ENCODE measurements at places on chromosomes 7 and 10.

- no peak for DNase-seq
Observed at GRCh38 chr10:6787091-6787490, 207.0 kb upstream of the PRKCQ start.

DNA sequence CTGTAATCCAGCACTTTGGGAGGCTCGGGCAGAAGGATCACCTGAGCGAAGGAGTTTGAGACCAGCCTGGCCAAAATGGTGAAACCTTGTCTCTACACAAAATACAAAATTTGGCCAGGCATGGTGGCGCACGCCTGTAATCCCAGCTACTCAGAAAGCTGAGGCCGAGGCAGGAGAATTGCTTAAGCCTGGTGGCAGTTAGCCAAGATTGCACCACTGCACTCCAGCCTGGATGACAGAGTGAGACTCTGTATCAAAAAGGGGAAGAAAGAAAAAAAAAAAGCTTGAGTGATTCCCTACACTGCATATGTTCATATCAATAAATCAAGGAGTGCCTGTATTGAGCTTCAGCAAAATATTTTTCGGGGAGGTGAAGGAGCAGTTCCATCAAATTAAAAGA, 45.8 kb upstream of the SRRM3 start:
- no peak for DNase-seq

DNA sequence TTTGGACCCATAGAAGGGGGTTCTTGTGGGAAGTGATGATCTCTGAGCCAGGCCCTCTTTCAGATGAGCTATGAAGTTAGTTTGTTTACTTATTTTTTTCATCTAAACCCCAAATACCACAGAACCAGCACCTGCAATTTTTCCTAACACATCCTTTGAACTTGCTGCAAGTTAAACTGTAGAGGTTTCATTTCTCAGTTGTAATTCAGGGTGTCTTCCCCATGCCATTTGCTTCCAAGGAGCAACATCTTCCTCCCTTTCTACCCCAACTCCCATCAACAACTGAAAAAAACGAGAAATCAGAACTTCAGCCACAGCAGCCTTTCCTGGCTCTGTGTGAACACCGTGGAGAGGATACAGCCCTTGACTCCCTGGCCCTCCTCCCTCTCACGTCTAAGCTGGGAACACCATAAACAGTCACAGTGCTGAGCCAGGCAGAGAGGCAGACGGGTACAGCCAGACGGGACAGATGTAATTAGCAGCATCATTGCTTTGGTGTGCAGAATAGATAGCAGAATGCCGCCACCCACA, 63.6 kb downstream of the RGS10 start:
- no peak for DNase-seq

- no peak for DNase-seq
Observed at GRCh38 chr7:41501006-41501405, 201.9 kb downstream of the INHBA start.

GRCh38 chr10:131892806-131893675, 7.8 kb upstream of the PPP2R2D start:
- DNase-seq = no peak

- no peak for DNase-seq
Observed at GRCh38 chr10:77865580-77866324, 60.8 kb downstream of the DLG5 start.

- DNase-seq = no peak
Observed at GRCh38 chr10:98971464-98971863, 264.2 kb downstream of the HPSE2 start.
